K562 (cell line): ENCODE measurements at places on chromosomes 12 and 14.

- DNase-seq: peak; percentile 33
Observed at GRCh38 chr12:100741084-100741711, 53.4 kb upstream of the ANO4 start.

DNA sequence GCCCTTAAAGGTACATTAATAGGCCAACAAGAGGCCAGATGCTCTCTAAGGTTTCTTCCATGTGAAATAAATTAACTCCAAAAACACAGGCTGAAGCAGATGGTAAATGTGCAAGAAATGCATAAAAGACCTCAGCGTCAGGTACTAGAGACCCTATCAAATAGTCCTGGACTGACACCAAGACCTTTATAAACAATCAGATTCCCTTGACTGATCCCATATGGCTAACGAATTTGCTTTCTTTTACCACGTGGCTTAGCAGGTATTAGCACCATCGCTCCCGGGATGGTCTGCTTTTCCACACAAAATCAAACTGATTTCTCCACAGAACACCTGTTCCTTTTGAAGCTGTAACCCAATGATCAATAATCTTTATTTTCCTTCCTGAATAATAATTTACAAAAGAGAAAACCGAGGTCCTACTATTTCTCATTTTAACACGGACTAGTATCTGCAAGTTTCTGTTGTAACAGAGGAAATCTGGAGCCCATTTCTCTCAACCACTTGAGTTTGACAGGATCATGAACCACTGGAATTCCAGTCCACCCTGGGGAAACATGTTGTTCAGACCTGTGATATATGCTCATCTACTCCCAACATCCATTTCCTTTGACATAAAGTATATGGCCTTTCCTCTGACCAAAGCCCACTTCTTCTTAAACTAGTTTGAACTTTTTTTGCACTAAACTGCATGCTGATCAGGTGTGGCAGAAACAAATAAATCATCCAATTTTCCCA lies 48.2 kb upstream of the DAAM1 start:
- DNase-seq: no peak

DNA sequence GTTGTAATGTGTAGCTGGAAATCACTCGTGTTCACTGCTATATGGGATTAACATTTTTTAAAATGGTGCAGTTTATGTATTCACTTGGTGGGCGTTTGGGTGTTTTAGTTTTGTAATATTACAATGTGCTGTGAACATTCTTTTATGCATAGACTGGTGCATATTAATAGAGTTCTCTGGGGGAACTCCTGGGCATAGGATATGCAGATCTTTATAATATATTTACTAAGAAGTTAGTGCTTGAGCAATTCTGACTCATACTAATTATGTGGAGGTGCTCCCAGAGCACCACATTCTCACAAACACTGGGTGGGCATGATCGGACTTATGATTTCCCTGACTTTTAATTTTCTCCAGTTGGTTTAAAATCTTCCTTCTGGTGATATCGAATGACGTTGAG lies 342.3 kb downstream of the PDZRN4 start:
- DNase-seq: no peak

DNA sequence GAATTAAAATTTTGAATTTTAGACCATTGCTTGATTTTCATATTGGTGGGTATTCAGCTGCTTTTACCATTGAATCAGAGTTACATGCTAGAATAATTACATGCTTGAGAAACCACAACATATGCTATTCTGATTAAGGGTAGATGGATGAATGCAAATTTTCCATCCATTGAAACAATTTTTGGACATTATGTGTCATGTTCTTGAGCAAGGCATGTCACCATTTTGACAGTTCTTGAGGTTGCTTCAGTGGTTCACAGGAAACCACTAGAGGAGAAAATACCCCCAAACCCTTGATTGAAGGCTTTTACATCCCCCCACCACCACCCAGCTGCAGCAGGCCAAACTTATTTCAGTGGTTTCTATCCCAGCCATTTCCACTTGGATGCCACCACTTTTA lies 13.5 kb downstream of the UBR7 start:
- no peak for DNase-seq

DNA sequence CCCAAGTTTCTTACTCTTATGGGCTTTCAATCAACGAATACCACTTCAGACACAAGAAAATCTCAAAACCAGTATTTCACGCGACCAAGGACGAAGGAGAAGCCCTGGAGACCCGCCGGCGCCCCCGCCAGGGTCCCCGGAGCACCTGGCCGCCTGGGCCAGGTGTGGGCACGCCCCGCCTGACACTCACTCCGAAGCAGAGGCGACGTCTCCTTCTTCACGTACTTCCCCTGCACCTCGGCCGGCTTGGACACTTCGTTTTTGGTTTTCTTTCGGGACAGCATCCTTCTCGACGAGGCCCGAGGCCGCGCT lies 466 bp downstream of the SAV1 start:
- DNase-seq: peak; percentile 25

DNA sequence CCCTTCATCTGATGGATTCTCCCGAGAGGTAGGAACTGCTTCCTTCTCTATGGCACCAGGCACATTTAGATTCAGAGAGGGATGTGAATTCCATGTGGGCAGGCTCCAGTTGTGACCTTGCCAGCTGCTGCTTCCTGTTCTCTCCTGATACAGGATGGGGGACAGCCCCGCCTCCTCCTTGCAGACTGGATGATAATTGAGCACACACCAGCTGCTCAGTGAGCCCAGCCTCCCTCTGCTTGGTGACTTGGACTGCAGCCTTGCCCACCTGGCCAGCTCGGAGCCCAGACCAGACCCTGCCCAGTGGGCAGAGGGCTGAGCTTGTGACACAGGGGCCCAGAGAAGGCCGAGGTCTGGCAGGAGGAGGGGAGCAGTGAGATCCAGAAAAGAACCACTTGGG lies 90.2 kb downstream of the CALM1 start:
- no peak for DNase-seq

- DNase-seq: peak; percentile 84
Observed at GRCh38 chr12:107912421-107913004, 138.0 kb downstream of the ASCL4 start.

- DNase-seq: peak; percentile 75
Observed at GRCh38 chr12:121110211-121110940, 22.3 kb upstream of the P2RX7 start.

- no peak for DNase-seq
Observed at GRCh38 chr12:74393272-74393671, 144.4 kb upstream of the ATXN7L3B start.

DNA sequence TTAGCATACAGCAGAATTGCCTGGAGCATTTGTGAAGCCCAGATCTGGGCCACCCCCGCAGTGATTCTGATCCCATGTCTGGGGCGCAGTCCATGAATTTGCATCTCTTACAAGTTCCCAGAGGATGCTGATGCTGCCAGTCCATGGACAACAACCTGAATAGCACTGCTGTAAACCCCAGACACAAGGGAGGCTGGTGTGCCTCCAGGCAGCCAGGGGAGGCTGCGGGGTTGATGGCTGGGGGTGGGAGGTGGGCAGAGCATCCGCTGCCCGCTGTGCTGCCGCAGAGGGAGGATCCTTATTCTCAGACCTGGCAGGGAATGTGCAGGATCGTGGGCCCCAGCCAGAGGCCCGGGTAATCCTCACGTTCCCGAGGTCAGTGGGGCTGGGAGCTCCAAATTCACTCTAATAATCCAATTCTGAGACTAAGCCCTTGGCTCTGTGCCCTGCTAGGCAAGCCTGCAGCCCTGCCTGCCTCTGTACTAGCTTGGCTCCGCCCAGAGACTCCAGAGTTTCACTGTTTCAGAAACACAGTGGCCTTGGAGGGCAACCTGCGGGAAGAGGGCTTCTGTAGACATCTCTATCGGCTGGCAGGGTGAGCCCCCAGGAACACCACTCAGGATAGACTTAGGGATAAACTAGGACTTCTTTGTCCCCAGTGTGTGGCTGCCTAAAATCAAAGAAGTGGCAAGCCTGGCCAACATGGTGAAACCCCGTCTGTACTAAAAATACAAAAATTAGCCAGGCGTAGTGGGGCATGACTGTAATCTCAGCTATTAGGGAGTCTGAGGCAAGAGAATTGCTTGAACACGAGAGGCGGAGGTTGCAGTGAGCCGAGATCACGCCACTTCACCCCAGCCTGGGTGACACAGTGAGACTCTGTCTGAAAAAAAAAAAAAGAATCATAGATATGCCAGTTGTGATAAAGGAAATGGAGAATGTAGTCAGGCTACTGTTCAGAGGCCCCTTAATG lies 17.8 kb upstream of the MLEC start:
- no peak for DNase-seq

DNA sequence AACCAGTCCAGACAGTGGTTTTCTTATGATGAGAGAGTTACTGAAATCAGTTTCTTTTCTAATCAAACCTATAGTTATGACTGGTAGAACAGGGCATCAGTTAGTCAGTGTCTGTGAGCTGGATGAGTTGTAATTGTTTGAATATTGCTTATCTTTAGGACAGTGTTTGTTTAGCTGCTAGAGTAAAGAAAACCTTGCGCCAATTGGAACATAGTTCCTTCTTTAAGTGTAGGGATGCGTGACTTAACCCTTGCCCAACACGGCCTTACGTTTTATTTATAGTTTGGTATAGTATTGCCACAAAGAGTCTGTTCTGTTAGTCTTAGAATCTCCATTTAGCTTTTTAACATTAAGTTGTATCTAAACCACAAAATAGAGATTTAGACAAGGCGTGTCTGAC lies 572.6 kb downstream of the SLC16A7 start:
- DNase-seq: no peak

- DNase-seq: no peak
Observed at GRCh38 chr14:81408595-81408994, 8.5 kb upstream of the STON2 start.

- no peak for DNase-seq
Observed at GRCh38 chr14:80447392-80447791, 236.1 kb upstream of the DIO2 start.

DNA sequence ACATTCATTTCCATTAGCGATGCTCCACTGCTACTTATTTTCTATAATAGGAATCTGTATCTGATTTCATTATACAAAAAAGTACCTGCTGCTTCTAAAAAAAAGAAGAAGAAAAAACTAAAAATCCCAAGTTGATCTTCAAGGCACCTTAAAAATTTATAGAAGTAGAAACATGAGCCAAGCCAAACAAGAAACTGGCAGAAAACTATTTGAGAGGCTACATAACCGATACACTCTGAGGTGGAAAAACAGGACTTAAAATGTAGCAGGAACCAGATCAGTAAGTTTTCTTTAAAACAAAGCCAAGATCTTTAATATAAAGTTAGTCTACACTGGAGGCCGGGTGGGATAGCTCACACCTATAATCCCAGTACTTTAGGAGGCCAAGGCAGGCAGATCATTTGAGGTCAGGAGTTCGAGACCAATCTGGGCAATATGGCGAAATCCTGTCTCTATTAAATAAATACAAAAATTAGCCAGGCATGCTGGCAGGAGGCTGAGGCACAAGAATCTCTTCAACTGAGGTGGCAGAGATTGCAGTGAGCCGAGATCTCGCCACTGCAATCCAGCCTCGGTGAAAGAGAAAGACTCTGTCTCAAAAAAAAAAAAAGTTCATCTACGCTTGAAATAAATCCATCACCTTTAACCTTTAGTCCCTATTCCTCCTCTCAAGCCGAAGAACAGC lies 278.6 kb downstream of the MED13L start:
- DNase-seq: no peak

DNA sequence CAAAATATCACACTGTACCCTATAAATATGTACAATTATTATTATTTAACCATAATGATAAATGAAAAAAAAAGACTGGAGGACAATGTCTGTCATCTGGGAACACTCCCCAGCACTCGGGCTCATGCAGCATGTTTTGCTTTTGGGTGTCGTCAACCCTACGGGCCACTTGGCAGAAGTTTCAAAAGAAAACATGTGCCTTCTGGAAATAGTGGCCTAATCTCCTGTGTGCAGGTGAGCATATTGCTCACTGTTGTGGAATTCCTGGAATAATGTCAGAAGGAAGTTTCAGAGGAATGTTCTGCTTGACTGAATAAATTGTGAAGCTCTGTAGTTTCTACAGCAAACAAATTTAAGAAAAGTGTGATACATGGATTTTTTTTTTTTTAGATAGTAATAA lies 298.3 kb downstream of the SSPN start:
- no peak for DNase-seq

- DNase-seq: no peak
Observed at GRCh38 chr14:29339494-29340172, 573.0 kb downstream of the FOXG1 start.

DNA sequence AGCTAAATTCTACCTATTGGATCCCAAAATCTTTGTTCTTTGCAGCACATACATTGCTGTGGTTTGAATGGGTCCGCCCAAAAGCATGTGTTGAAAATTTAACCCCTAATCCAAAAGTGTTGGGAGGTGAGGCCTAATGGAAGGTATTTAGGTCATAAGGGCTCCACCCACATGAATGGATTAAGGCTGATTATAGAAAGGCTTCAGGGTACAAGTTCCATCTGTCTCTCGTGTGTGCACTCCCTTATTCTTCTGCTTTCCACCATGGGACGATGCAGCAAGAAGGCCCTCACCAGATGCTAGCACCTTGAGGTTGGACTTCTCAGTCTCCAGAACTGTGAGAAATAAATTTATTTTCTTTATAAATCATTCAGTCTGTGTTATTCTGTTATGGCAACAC lies 190.9 kb downstream of the SOX5 start:
- no peak for DNase-seq

GRCh38 chr14:59240356-59240755 lies 51.9 kb downstream of the DAAM1 start:
- DNase-seq: no peak

GRCh38 chr14:95490727-95491451 lies 25.6 kb downstream of the SYNE3 start:
- DNase-seq: no peak

DNA sequence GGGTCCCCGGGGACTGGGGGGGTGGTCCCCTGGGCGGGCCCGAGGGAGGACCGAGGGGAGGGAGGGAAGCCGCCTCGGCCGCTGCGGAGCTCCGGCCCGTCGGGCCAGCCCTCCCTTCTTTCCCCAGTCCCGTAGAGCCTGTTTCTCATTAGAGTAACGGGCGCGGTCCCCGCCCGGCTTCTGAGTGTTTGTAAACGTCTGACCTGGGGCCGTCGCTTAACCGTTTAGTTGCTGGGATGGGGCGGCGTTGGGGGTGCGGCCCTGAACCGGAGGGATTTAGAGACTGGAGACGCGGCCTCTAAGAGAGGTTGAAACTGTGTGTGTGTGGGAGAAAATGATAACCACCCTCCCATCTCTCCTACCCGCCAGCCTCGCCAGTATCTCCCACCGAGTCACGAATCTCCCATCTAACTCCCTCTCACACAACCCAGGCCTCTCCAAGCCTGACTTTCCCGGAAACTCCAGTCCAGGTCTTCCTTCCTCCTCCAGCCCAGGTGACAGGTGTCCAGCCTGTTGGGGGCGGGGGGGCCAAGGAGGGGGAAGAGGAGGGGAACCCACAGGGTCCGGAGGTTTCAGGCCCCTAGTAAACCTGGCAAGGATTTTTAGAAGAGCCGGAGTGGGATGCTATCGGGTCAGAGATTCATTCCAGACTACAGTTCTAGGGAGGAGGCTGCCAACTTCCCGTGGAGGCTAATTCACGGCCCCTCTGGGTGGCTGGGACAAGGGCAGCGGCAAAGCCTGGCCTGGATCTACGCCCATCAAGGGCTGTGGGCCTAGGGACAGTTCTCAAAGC lies 1.1 kb upstream of the NFATC4 start:
- peak; percentile 54 for DNase-seq
